ENCODE measurements at places on chromosomes 5 and 9.

DNA sequence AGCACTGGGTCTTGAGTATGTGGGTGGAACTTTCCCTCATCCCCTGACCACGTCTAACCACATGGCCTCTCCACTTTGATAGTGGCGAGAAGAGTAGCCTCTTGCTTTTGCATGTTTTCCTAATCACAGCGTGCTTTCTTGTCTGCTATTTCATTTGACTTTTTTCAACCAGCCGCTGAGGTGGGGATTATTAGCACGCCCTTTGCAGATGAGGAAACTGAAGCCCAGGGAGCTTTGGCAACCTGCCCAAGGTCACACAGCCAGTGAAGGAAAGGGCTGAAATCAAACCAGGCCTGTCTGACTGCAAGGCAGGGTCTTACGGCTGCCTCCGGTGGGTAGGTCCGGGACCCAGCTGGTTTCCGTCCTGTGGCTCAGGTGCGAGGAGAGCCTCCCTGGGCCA lies 106.5 kb upstream of the MSX2 start:
- DNase-seq: no peak

- DNase-seq: no peak
Observed at GRCh38 chr9:125620216-125620615, 86.8 kb downstream of the MAPKAP1 start.

DNA sequence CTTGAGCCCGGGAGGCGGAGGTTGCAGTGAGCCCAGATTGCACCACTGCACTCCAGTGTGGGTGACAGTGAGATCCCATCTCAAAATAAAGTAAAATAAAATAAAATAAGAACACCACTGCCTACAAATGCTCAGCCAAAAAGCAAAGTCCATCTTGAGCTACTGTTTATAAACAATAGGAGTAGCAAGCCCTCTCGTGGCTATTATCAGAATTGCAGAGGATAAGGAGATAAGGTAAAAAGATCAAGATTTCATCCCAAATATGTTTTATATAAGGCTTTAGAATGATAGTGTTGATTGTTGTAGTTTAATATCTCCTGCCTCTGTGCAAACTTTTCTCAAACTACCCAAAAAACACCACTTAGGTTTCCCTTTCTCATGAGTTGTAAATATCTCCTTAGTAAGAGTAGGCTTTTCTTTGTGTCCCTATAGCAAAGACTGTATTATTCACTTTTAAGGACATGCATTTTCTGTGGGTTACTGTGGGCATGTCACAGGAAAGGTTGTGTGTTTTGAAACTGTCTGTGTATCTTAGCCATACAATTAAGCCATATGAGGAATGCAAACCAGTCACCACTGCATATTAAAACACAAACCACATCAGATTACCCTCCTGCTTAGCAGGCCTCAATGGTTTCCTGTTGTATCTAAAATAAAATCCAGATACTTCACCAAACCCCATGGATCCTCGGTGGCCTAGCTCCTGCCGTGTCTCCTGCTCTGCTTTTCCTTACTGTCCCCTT lies 31.8 kb upstream of the CKS2 start:
- no peak for DNase-seq

- DNase-seq: no peak
Observed at GRCh38 chr9:111456529-111456928, 27.7 kb downstream of the ECPAS start.

GRCh38 chr9:37036371-37036775 lies 2.3 kb upstream of the PAX5 start:
- no peak for DNase-seq

- no peak for DNase-seq
Observed at GRCh38 chr5:75054134-75054930, 2.0 kb upstream of the GCNT4 start.

DNA sequence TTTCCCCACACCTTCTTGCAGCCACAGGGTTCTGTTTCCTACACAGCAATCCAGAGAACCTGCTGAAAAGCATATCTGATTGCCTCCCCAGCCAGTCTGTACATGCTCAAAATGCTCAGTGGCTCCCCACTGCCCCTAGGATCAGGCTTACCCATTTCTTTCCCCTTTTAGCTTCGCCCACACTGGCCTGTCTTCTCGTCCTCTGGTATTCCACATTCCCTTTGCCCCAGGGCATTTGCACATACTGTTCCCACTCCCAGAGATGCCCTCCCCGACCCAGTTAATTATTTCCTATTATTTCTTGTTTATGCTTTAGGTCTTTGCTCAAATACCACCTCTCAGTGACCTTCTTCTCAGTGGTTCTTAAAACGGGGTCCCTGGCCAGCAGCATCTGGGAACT lies 6.7 kb upstream of the TSPAN17 start:
- DNase-seq: no peak

- DNase-seq: no peak
Observed at GRCh38 chr5:515273-515836, 8.9 kb downstream of the SLC9A3 start.

GRCh38 chr9:35258660-35259474 lies 97.1 kb downstream of the UNC13B start:
- peak; percentile 21 for DNase-seq

DNA sequence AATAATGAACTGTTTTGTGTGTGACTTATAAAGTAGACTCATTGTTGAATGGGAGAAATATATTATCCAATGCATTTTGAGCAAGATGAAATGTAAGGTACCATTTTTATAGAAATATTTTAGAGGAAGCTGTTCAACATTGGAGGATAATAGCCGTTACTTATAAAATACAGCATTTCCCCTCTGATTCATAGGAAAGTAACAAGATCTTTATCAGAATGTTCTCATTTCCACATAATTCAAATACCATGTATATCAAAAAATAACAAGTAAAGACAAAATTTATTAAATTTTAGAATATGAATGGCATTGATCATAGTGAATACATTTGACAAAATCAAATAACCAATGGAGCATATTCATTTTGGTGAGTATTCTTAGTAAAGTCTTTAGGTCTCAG lies 346.7 kb upstream of the PTGER4 start:
- DNase-seq: no peak

- DNase-seq: no peak
Observed at GRCh38 chr5:158920736-158921135, 179.0 kb downstream of the EBF1 start.

GRCh38 chr9:94843134-94843533 lies 116.6 kb downstream of the AOPEP start:
- DNase-seq: no peak

- DNase-seq: no peak
Observed at GRCh38 chr5:113321276-113321675, 113.5 kb downstream of the TSSK1B start.

- DNase-seq: no peak
Observed at GRCh38 chr9:124309667-124310084, 51.9 kb downstream of the NEK6 start.

DNA sequence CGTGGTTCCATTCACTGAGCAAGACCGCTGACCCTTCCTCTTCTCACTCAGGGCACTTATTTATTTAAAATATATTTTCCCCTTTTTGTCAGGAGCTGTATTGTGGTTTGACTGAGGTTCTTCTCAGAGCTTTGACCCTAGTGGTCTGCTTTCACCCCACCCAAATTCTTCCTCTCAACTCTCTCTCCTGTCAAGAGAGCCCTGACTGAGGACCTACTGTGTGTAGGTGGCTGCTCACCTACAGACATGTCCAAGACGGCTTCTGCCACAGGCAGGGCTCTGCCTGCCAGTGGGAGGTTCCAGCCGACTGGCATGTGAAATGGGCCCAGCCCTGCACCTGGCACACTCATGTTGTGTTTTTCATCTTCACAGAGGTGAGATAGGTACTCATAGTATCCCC lies 5.2 kb downstream of the DCANP1 start:
- no peak for DNase-seq

GRCh38 chr5:104111632-104112031 lies 549.0 kb upstream of the NUDT12 start:
- no peak for DNase-seq

DNA sequence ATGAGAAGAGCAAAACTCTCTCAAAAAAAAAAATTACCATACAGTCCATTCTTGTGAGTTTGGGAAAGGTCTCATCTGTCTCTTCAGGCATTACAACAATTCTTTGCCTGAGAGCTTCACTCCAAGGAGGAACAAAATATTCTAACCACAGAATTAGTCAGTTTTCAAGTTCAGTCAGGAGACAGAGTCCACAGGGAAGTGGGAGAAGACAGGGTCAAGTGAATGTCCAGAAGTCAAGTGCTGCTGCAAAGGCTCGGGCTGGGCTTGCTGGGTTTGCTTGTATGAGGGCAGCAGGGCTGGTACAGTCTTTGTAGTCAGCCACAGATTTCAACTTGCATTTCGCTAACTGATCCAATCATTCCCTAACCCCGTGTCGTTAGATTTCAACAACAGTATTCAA lies 17.6 kb upstream of the HEXB start:
- DNase-seq: no peak

DNA sequence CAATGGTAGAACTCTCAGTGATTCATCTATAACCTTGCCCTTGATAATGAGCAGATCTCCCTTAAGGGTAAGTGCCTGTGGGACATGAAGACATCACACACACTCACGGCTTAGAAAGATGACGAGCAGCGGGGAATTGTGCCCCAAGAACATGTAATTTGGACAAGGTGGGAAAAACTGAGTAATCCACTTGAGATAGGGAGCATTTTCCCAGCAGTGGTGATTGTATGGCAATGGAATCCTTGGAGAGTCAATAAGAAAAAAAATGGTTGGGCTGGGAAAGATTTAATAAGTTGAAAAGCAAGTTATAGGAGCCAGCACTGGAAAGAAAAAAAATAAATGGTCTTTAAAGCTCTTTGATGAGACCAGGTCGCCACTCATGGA lies 193.1 kb downstream of the GLIS3 start:
- DNase-seq: no peak

DNA sequence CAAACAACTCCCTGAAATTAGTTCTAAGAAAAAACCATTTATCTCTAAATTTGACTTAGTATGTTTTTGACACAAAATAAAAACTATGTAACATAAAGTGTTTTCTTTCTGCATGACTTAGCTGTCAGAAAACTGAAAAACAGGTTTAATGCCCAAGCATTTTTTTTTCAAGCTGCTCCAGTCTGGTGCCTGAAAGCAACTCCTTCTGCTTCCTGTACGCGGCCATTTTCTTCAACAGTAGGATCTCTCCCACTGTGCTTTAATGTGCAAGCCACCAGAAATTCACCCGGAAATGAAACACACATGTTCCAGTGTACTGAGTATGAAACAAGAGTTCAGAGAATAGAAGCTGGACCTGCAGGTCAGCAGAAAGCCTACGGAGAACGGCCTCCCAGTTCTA lies 161.2 kb downstream of the MED27 start:
- DNase-seq: no peak

DNA sequence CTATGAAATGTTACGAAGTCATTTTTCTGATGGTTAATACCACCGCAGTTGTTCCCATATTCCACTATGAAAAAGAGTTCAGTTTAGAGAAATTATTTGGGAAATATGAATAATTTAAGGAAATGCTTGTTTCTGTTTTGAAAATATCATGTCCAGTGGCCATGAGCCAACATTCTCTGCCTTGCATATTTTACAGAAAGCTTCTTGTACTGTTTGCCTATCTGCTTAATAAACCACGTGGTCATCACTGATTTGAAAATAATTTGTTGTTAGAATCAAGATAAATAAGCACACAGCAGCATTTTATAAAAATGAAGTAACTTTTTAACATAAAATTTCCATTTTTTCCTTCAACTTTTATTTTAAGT lies 381.5 kb upstream of the CDH18 start:
- no peak for DNase-seq

DNA sequence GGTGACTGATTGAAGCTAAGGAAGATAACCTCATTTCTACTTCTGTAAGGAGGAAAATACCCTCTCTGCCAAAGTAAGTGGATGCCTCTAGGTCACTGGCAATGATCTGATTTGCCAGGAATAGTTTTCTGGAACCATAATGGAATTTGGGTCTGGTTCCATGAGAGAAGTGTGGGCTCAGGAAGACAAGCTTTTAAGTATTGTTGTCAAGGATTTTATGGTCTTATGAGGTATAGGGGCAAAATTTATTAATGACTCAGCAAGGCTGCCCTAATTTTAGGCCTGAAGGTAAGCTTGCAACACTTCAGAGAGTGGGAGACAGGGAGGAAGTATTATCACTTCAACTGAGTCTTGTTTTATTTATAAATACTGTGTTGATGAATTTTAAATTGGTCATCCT lies 322.6 kb upstream of the ACTBL2 start:
- no peak for DNase-seq

DNA sequence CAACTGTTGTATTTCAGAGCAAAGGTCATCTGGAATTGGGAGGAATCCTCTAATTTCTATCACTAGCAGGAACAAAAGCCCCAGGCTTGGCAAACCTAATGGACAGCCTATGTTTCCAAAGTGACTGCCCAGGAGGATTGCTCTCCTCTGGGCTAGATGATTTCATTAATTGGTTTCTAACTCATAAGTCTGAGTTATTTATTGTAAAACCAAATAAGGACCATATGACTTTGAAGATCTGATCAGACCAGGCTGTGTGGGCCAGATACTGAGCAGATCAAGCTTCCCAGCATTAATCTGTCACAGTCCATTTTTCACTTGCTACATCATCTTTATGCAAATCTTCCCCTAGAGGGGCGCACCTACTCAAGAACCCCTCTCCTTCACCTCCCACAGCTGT lies 125.2 kb downstream of the PRDM6 start:
- DNase-seq: no peak

DNA sequence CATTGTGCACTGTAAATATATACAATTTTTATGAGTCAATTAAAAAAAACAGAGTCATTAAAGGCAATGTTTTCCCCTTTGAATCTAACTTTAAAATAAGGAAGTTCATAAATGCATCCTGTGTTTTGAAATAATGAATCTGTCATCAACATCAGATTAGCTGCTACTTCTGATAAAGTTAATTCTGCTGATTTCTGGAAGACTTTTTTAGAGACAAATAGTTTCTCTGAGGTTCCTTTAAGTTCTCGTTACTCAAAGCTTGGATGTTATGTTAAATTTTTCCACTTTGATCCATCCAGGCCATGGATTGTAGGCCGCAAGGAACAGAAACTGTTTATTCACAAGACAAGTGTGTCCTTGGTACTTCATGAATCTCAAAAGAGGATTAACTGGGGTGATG lies 115.5 kb downstream of the CARTPT start:
- no peak for DNase-seq

DNA sequence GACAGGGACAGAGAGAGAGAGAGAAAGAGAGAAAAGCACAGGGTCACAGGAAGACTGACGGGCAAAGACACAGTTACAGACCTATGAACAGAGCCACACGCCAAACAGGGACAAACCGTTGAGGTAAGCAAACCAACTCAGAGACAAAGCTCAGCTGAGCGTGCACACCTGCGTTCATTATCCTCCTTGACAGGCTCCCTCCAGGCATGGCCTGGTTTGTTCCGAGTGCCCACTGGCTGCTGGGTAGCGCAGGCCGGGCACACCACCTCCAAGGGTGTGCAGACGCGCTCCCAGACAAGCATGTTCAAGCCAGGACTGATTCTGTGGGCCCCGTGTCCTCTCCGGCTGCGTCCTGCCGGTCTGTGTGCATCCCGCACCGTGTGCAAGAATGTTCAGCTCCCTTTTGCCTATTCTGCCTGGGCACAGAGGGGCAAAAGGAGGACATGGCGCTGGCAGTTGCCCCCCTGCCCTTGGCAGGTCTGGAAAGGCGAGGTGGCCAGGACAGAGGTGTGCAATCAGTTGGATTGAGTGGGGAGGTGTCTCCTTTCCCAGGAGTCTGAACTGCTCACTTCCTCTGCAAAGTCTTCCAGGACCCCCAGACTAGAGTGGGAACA lies 467 bp upstream of the SMIM32 start:
- DNase-seq: peak; percentile 70

Data from right kidney (tissue), 9 donors.